ENCODE measurements at places on chromosomes 16 and 17.

DNA sequence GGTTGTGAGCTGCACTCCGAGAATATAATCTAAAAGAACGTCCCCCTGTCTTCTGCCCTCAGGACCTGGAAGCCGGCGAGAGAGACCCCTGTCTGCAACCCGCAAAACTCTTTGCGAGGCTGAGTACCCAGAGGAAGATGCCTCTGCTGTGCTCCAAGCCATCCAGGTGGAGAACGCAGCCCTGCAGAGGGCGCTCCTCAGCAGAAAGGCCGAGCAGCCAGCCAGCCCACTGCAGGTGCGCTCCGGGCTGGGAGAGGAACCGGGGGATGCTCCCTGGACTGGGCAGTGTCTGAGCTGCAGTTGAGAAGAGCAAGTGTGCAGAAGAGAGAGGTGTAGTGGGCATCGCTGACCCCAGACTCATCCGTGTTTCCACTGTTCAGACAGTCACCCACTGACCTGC lies 148.3 kb downstream of the KATNIP start:
- no peak for DNase-seq

- no peak for DNase-seq
These were observed 64.4 kb upstream of the TBX2 start for GRCh38 chr17:61335105-61335844.

- DNase-seq: no peak
These were observed 36.4 kb downstream of the HSD17B2 start for GRCh38 chr16:82071421-82071820.

GRCh38 chr17:68710976-68711375 lies 109.8 kb upstream of the FAM20A start:
- no peak for DNase-seq

GRCh38 chr16:15592324-15592723 lies 50.6 kb downstream of the MARF1 start:
- DNase-seq: no peak

DNA sequence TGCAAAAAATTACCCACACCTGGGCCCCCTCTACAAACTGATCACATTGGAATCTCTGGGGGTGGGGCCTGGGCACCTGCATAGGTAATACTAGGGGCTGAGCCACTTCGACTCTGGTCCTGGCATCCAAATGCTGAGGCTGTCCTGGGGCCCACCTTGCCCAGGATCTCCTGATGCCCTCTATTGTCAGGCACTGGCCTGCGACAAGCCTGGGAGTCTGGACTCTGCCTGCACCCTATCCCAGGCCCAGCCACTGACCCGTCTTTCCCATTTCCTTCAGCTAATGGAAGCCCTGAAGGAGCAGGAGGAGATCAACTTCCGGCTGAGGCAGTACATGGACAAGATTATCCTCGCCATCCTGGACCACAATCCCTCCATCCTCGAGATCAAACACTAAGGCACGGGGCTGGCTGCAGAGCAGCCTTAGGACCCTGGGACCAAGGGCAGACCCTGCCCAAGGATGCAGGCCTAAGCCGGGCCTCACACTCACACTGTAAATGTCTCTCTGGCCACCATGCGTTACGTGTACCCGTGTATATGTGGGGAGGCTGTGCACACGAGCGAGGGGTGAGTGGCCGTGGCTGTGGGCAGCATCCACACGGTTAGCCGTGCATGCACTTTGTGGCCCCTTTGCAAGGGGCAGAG lies 140.0 kb downstream of the RAB11FIP4 start:
- DNase-seq: no peak

DNA sequence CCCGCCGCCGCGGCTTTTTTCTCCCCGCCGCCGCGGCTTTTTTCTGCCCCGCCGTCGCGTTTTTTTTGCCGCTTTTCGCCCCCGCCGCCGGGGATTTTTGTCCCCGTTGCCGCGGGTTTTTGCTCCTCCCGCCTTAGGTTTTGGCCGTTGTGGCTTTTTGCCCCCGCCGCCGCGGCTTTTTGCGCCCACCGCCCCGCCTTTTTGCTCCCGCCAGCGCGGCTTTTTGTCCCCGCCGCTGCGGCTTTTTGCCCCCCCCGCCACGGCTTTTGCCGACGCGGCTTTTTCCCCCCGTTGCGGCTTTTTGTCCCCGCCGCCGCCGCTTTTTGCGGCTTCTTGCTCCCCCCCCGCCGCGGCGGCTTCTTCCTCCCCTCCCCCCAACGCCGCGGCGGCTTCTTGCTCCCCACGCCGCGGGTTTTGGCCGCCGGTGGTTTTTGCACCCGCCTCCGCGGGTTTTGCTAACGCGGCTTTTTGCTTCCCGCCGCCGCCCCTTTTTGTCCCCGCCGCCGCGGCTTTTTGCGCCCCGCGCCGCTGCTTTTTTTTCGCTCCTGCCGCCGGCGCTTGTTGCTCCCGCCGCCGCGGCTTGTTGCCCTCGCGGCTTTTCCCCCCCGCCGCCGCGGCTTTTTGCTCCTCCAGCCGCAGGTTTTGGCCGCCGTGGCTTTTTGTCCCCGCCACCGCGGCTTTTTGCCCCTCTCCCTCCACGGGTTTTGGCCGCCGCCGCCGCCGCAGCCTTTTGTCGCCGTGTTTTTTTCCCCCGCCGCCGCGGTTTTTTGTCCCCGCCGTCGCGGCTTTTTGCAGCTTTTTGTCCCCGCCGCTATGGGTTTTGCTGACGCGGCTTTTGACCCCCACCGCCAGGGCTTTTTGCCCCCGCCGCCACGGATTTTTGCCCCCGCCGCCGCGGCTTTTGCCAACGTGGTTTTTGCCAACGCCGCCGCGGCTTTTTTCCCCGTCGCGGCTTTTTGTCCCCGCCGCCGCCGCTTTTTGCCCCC lies 150.3 kb downstream of the KCNJ18 start:
- DNase-seq: no peak

GRCh38 chr17:62652251-62653001 lies 25.0 kb downstream of the MRC2 start:
- DNase-seq: peak; percentile 46

- peak; percentile 90 for DNase-seq
These were observed 1.5 kb upstream of the FBXL19 start for GRCh38 chr16:30921748-30922419.
